ENCODE measurements at places on chromosomes 5 and 9. TPM values are rescaled to one million over a fixed set of nuclear protein-coding genes. Genes with fewer than 3 reads are reported as not detected.

TLR4 gene
- 147 TPM for total RNA-seq

BTNL3 gene
- total RNA-seq = not detected

ACOT12 gene
- total RNA-seq = not detected

CNTNAP3B gene
- total RNA-seq = 22.2 TPM

PCDHA5 gene
- total RNA-seq = not detected

FOXE1 gene
- total RNA-seq = not detected

MARVELD2 gene
- total RNA-seq = 2.3 TPM

WDR38 gene
- total RNA-seq = not detected

SWI5 gene
- 42.5 TPM for total RNA-seq

GRM6 gene
- not detected for total RNA-seq

IL13 gene
- not detected for total RNA-seq

GAS1 gene
- under 0.01 TPM for total RNA-seq

AGXT2 gene
- total RNA-seq = not detected
